Naive thymus-derived CD4-positive, alpha-beta T cell (primary cell): ENCODE measurements at places on chromosomes 3 and 15. TPM values are rescaled to one million over a fixed set of nuclear protein-coding genes. Genes with fewer than 3 reads are reported as not detected.

GRM2 gene
- 3.3 TPM for total RNA-seq

GRCh38 chr3:147383617-147384016 is 22.7 kb downstream of the ZIC4 start:
- H3K27ac ChIP-seq: no peak overlapping the region
- DNase-seq: no peak
- H3K4me1 ChIP-seq: no peaks in the 10 kb centered on the region
- no peaks in the 10 kb centered on the region for H3K36me3 ChIP-seq

DNA sequence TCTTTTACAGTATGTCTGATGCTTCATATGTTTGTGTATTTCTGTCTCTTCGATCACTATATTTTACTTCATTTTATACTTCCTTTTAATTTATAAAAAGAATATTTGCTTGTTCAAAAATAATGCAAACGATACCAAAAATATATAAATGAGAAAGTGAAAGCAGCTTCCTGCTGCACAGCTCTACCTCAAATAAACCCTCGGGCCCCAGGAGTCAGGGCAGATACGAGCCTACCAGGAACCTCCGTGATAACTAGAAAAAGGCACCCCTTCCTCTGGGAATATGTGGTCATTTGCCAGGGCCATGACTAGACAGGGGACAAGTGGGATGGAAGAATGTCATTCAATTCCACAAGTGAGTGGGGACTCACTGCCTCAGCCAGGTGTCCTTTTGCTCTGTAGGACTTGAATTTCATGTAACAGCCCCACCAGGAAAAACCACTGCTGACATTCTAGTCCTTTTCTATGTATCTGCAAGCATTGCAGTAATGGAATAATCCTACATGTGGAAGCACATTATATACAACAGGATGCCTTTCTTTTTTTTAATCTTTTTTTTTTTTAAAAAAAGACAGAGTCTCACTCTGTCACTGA is 133.3 kb downstream of the SUCLG2 start:
- no peak for DNase-seq
- H3K36me3 ChIP-seq: peaks cover 10% of the 10 kb centered on the region
- no peaks in the 10 kb centered on the region for H3K4me1 ChIP-seq
- no peak overlapping the region for H3K4me3 ChIP-seq

GRCh38 chr15:34861214-34861613 is 65.9 kb upstream of the ACTC1 start:
- H3K27me3 ChIP-seq: no peaks in the 10 kb centered on the region
- H3K4me1 ChIP-seq: no peaks in the 10 kb centered on the region
- no peak for DNase-seq
- peaks cover 13% of the 10 kb centered on the region for H3K36me3 ChIP-seq

VEPH1 gene
- total RNA-seq: 0.22 TPM

- no peaks in the 10 kb centered on the region for H3K4me1 ChIP-seq
- peaks cover 4% of the 10 kb centered on the region for H3K36me3 ChIP-seq
- no peak for DNase-seq
- H3K27me3 ChIP-seq: no peaks in the 10 kb centered on the region
- no peak overlapping the region for H3K27ac ChIP-seq
Measured at GRCh38 chr3:156711113-156711512, 36.7 kb downstream of the TIPARP start.

IGSF11 gene
- total RNA-seq: 0.69 and 0.85 TPM in 2 replicates

DNA sequence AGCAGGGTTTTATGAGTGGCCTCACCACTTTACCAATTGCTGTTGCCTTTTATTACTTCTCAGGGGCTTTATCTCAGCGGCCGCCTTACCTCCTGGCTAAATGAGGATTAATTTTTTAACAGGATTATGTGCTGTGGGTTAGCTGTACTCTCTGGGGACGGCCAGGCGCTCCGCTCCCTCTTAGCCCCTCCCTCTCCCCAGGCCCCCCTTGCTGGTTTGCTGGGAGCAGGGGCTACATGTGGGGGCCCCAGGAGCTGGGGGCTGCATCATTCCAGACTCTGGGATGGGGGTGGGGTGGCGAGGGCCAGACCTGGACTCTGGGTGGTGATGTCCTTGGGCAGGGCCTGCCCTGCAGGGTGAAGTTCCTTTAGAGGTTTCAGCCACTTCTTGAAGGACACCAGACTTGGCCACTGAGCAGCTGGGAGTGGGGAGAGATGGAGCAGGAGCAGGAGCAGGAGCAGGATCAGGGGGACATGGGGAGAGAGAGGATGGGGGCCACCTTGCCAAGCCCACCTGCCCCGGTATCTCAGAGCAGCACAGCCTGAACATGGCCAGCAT is 196.1 kb downstream of the GOLGA6L6 start:
- no peaks in the 10 kb centered on the region for H3K4me1 ChIP-seq
- no peaks in the 10 kb centered on the region for H3K27me3 ChIP-seq
- H3K4me3 ChIP-seq: no peak overlapping the region
- no peak overlapping the region for H3K27ac ChIP-seq
- no peaks in the 10 kb centered on the region for H3K36me3 ChIP-seq

DNA sequence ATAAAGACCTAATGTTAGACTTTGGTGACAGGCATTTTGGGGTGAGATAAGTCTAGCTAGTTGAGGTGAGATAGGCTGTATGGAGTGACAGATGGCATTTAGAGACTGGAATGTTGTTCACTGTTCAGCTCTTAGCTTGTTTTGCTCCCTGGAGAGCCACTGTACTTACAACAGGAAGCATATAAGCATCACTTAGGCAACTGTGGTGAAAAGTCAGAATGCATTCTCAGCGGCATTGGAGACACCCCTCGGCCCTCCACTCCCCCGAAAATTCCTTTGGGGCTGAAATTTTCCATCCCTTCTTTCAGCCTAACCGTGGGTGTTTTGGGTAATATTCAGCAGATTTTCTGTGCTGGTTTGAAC is 73.4 kb downstream of the SLCO3A1 start:
- H3K4me1 ChIP-seq: peaks cover under 1% of the 10 kb centered on the region
- H3K4me3 ChIP-seq: no peak overlapping the region
- no peak overlapping the region for H3K27ac ChIP-seq
- H3K27me3 ChIP-seq: no peaks in the 10 kb centered on the region

STRIT1 gene
- not detected in 2 replicates for total RNA-seq

RHCG gene
- not detected for total RNA-seq

DNA sequence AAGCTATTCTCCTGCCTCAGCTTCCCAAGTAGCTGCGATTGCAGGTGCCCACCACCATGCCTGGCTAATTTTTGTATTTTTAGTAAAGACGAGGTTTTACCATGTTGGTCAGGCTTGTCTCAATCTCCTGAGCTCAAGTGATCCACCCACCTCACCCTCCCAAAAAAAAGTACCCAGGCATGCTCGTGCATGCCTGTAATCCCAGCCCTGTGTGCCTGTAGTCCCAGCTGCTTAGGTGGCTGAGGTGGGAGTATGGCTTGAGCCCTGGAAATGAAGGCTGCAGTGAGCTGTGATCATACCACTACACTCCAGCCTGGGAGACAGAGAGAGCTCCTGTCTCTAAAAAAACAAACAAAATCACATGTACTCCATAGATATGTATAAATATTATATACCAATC is 176.5 kb downstream of the SOX2 start:
- H3K4me1 ChIP-seq: no peaks in the 10 kb centered on the region
- no peaks in the 10 kb centered on the region for H3K27me3 ChIP-seq
- no peak overlapping the region for H3K4me3 ChIP-seq

GXYLT2 gene
- total RNA-seq: not detected

PAQR9 gene
- not detected in 2 replicates for total RNA-seq

FETUB gene
- not detected in 2 replicates for total RNA-seq

PLA2G4E gene
- total RNA-seq: not detected

PLIN1 gene
- 0.24 TPM for total RNA-seq

DNA sequence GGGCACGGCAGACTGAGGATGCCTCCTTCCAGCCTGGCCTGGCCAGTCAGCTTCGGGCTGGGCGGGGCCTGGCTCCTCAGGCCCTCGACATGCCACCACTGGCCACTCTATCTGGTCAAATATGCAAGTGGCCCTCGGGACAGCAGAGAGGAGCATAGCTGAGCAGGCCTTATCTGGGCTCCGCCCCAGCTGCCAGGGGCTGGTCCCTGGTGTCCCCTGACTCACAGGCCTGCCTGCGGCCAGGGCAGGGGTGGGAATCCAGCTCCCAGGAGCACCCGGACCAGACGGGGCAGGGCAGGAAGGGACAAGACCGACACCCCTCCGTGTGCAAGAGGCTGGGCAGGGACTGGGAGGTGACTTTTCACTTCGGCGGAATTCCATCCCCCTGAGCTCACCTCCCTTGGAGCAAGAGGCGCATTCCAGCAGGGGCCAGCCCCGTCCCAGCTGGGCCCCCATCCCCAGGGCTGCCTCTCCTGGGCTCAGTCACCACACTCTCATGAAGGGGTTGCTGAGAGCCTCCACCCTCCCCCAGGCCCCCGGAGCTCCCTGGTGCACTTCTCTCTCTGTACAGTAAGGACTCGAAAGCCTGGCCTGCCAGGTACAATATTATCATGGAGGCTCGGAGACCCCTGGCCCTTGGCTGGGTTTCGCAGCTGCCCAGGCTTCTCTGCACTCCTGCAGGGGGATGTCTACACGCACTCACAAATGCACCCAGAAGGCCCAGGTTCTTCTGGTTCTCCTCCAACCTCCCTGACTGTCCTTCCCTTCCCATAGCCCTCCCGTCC is 29.5 kb downstream of the WNT7A start:
- no peaks in the 10 kb centered on the region for H3K36me3 ChIP-seq
- no peak overlapping the region for H3K27ac ChIP-seq
- no peaks in the 10 kb centered on the region for H3K27me3 ChIP-seq
- H3K4me3 ChIP-seq: no peak overlapping the region
- no peaks in the 10 kb centered on the region for H3K4me1 ChIP-seq
- DNase-seq: no peak

ITIH3 gene
- total RNA-seq: not detected

- no peak for DNase-seq
- H3K27ac ChIP-seq: no peak overlapping the region
- H3K36me3 ChIP-seq: no peaks in the 10 kb centered on the region
- H3K4me1 ChIP-seq: no peaks in the 10 kb centered on the region
Measured at GRCh38 chr3:172275586-172275985, 172.7 kb downstream of the GHSR start.

ATOSA gene
- 95.7 TPM for total RNA-seq

DNA sequence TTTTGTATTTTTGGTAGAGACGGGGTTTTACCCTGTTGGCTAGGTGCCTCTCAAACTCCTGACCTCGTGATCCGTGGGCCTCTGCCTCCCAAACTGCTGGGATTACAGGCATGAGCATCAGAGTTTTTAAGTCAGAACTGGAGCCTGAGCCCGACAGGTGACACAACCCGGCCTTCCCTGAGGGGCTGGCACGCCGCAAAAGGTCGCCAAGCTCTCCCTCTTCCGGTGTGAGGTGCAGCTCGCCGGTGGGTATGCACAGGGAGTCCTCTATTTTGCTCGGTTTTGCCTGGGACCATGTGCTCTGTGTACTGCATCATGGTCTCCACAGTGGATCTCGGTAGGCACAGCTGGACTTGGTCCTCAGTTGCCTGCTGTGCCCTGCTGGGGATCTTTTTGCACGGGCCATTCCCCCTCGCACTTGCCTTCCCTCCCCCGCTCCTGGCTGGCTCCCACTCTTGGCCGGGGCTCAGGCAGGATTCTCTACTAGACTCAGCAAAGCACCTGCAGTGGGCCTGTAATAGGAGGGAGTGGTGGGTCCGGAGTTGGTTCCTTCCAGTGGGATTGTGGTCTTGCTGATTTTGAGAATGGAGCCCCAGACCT is 101.2 kb upstream of the KLF13 start:
- no peaks in the 10 kb centered on the region for H3K4me1 ChIP-seq
- no peak for DNase-seq
- no peak overlapping the region for H3K27ac ChIP-seq
- H3K4me3 ChIP-seq: no peak overlapping the region
- no peaks in the 10 kb centered on the region for H3K27me3 ChIP-seq
- no peaks in the 10 kb centered on the region for H3K36me3 ChIP-seq

GRIP2 gene
- total RNA-seq: not detected

COLQ gene
- 5.7 and 6.6 TPM in 2 replicates for total RNA-seq

DNA sequence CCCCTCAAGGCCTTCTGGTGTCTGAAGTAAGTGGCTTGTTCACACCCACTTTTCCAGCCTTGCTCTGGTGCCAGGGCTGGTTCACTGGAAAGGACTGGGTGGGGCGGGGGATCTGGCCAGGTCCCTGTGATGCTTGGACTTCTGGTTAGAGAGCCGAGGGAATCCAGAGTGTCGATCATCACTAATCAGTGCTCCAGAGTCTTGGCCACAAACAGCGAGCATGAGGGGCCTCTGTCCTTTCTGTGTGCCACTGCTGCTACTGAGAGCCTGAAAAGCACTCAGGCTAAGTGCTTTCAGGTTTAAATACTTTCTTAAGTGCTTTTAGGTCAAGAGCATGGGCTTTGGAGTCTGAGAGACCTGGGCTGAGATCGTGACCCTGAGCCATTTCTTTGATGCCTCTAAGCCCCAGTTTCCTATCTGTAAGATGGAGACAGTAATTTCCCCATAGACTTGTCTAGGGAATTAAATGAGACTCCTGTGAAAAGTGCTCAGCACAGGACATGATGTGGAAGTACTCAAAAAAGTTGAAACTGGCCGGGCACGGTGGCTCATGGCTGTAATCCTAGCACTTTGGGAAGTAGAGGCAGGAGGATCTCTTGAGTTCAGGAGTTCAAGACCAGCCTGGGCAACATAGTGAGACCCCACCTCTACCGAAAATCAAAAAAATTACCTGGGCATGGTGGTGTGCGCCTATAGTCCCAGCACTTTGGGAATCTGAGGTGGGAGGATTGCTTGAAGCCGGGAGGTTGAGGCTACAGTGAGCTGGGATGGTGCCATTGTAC is 53.8 kb upstream of the SEC22A start:
- no peaks in the 10 kb centered on the region for H3K4me1 ChIP-seq
- H3K4me3 ChIP-seq: no peak overlapping the region
- H3K36me3 ChIP-seq: peaks cover 11% of the 10 kb centered on the region
- no peak for DNase-seq
- H3K27me3 ChIP-seq: no peaks in the 10 kb centered on the region

CELF6 gene
- 5.0 TPM for total RNA-seq

ALDH1L1 gene
- total RNA-seq: not detected

LSMEM2 gene
- not detected in 2 replicates for total RNA-seq

DNA sequence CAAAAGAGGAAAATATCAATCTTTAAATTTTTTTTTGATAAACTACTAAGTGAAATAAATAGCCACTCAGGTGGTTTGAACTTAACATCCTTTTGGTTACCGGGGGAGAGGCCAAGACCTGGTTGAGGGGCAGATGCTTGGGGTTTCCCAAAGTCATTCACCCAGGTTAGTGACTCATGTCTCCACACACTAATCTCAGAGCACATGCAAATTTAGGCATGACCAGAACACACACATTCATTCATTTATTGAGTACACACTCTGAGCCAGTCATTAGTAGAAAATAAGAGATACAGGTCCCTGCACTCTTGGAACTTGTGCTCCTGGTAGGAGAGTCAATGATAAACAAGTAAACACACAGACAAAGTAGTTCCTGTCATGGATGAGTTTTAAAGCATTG is 7.3 kb downstream of the ILDR1 start:
- no peak overlapping the region for H3K4me3 ChIP-seq
- H3K27me3 ChIP-seq: no peaks in the 10 kb centered on the region
- H3K4me1 ChIP-seq: no peaks in the 10 kb centered on the region
- no peak overlapping the region for H3K27ac ChIP-seq
- no peak for DNase-seq

GRCh38 chr3:131350506-131350905 is 31.1 kb upstream of the NUDT16 start:
- no peak overlapping the region for H3K27ac ChIP-seq
- H3K4me1 ChIP-seq: no peaks in the 10 kb centered on the region
- no peaks in the 10 kb centered on the region for H3K36me3 ChIP-seq
- no peak overlapping the region for H3K4me3 ChIP-seq
- H3K27me3 ChIP-seq: no peaks in the 10 kb centered on the region
- no peak for DNase-seq
